Cerebellum (tissue), 4 donors: ENCODE measurements at places on chromosomes 4 and X. TPM values are rescaled to one million over a fixed set of nuclear protein-coding genes. Genes with fewer than 3 reads are reported as not detected.

The DMRTC1 gene
- not detected for total RNA-seq

The CCDC160 gene
- 2.7 TPM for total RNA-seq

The ARX gene
- total RNA-seq, result not detected

The TRIML2 gene
- total RNA-seq, result not detected

The TEX13B gene
- not detected for total RNA-seq

The UGT2B11 gene
- not detected for total RNA-seq

The PTCHD1 gene
- total RNA-seq, result 10.6 TPM

The DKC1 gene
- total RNA-seq, result 23.0 TPM

The MAOB gene
- total RNA-seq, result 1.7 TPM

The UNC5C gene
- total RNA-seq, result 114 TPM

The SOX3 gene
- 1.5 TPM for total RNA-seq

The SORCS2 gene
- total RNA-seq, result 9.3 TPM

The VSIG4 gene
- 16.9 TPM for total RNA-seq

The DMP1 gene
- total RNA-seq, result not detected

The PDLIM3 gene
- total RNA-seq, result 93.4 TPM

The XPNPEP2 gene
- total RNA-seq, result 1.5 TPM

The CSN1S1 gene
- not detected for total RNA-seq

The ADAMTS3 gene
- 13.8 TPM for total RNA-seq

The XG gene
- total RNA-seq, result not detected

The BEX5 gene
- total RNA-seq, result 17.6 TPM

The C4orf36 gene
- 1.7 TPM for total RNA-seq

The MAGEA1 gene
- not detected for total RNA-seq

The SMPX gene
- total RNA-seq, result 0.54 TPM

The C4orf50 gene
- total RNA-seq, result 9.4 TPM

The GALNTL6 gene
- 51.1 TPM for total RNA-seq

The OTUD5 gene
- 21.5 TPM for total RNA-seq

The DCLK2 gene
- 145 TPM for total RNA-seq

The SSX2B gene
- not detected for total RNA-seq

The ANXA3 gene
- total RNA-seq, result 11.7 TPM

The CSAG2 gene
- total RNA-seq, result not detected

The USP17L26 gene
- total RNA-seq, result not detected

The MTHFD2L gene
- total RNA-seq, result 47.1 TPM

The TRIM2 gene
- total RNA-seq, result 440 TPM

The MAGEE2 gene
- total RNA-seq, result 2.0 TPM

The FBXW7 gene
- total RNA-seq, result 107 TPM

The AR gene
- total RNA-seq, result 2.1 TPM

The TMPRSS11D gene
- total RNA-seq, result not detected

The TRIM60 gene
- not detected for total RNA-seq

The HSFX3 gene
- total RNA-seq, result not detected

The SAGE1 gene
- total RNA-seq, result not detected

The USP17L30 gene
- not detected for total RNA-seq

The NPY2R gene
- total RNA-seq, result 0.91 TPM

The HOPX gene
- total RNA-seq, result 17.4 TPM
